Stimulated activated naive B cell treated with anti-CD40 and anti-IgM and Interleukin-4, amounts not matched to agents 10 μg/mL and 1 μg/mL and 100 μg/mL, for 72 hours (primary cell): ENCODE measurements at places on chromosomes 7 and 10.

GRCh38 chr10:18224626-18225445, 84.6 kb downstream of the CACNB2 start:
- H3K27ac ChIP-seq: no peak overlapping the region
- DNase-seq: no peak
- H3K27me3 ChIP-seq: peaks cover 11% of the 10 kb centered on the region
- no peaks in the 10 kb centered on the region for H3K36me3 ChIP-seq
- no peaks in the 10 kb centered on the region for H3K4me1 ChIP-seq

DNA sequence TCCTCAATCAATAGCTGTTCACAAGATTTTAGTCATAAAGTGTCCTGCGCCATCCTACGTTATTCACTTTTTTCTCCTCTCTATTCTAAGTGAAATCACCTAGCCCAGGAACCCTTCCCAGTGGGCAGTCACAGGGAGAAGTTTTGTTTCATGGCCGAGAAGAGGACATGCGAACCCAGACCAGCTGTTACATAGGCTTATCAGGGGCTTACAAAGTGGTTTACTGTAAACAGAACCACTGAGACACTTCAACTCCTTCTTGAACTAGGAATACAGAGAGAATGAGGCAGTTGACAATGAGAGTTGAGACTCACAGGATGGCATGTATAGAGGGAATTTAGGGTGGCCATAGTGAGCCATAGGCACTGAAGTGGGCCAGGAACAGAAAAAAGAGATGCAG, 246.9 kb upstream of the GLI3 start:
- no peaks in the 10 kb centered on the region for H3K27me3 ChIP-seq
- no peak overlapping the region for H3K4me3 ChIP-seq

- no peaks in the 10 kb centered on the region for H3K27me3 ChIP-seq
- H3K27ac ChIP-seq: peak overlapping the region; percentile 52
- H3K4me3 ChIP-seq: no peak overlapping the region
Observed at GRCh38 chr10:73763343-73763742, 18.5 kb upstream of the CHCHD1 start.

GRCh38 chr10:90592638-90593302, 265.1 kb downstream of the HTR7 start:
- H3K27me3 ChIP-seq: peaks cover 21% of the 10 kb centered on the region
- no peak overlapping the region for H3K27ac ChIP-seq
- peak; percentile 15 for DNase-seq

DNA sequence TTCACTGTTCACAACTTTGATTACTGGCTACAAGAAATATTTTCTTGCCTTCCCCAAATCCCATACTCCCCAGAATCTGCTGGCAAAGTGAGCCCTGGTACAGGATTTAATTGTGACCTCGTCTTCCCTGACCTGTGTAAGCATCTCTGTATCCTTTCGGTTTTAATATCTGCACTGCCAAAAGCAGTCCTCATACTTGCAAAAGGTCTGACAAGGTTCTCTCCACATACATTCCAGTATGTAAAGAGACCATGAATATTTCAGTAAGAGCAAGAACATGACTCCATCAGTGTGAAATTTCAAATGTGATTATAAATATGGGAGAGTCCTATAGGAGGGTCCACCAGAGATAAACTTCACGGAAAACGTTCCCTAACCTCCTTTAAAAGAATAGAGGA, 134.0 kb upstream of the TCF7L2 start:
- no peak overlapping the region for H3K27ac ChIP-seq
- H3K36me3 ChIP-seq: peaks cover 34% of the 10 kb centered on the region
- peaks cover 6% of the 10 kb centered on the region for H3K4me1 ChIP-seq
- no peak overlapping the region for H3K4me3 ChIP-seq

DNA sequence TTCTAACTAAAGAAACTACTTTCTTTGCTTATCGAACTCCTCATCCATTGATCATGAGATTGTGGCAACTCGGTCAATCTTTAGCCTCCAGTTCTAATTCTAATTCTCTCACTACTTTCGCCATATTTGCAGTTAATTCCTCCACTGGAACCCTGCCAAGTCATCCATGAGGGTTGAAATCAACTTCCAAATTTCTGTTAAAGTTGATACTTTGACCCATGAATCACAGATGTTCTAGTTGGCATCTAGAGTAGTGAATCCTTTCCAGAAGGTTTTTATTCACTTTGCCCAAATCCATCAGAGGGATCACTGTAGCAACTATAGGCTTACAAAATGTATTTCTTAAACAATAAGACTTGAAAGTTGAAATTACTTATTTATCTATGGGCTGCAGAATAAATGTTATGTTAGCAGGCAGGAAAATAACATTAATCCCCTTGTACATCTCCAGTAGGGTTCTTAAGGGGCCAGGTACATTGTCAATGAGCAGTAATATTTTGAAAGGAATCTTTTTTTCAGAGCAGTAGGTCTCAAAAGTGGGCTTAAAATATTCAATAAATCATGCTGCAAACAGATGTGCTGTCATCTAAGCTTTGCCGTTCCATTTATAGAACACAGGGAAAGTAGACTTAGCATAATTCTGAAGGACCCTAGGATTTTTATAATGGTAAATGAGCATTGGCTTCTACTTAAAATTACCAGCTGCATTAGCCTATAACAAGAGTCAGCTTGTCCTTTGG, 39.4 kb downstream of the CCDC71L start:
- no peak overlapping the region for H3K27ac ChIP-seq
- no peaks in the 10 kb centered on the region for H3K4me1 ChIP-seq
- H3K27me3 ChIP-seq: peaks cover 20% of the 10 kb centered on the region
- no peak overlapping the region for H3K4me3 ChIP-seq

GRCh38 chr7:11754123-11754522, 77.9 kb downstream of the THSD7A start:
- H3K4me3 ChIP-seq: no peak overlapping the region
- H3K27me3 ChIP-seq: no peaks in the 10 kb centered on the region
- H3K27ac ChIP-seq: no peak overlapping the region
- DNase-seq: no peak
- no peaks in the 10 kb centered on the region for H3K4me1 ChIP-seq

DNA sequence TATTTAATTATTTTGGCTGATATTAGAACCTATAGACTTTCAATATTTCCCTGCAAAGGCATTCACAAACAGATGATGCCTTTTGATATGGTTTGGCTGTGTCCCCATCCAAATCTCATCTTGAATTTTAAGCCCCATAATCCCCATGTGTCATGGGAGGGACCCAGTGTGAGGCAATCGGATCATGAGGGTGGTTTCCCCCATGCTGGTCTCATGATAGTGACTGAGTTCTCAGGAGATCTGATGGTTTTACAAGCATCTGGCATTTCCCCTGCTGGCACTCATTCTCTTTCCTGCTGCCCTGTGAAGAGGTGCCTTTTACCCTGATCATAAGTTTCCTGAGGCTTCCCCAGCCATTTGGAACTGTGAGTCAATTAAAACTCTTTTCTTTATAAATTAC, 9.3 kb upstream of the PNLIPRP3 start:
- H3K4me1 ChIP-seq: no peaks in the 10 kb centered on the region
- H3K27me3 ChIP-seq: peaks cover 11% of the 10 kb centered on the region
- no peak overlapping the region for H3K4me3 ChIP-seq
- no peak for DNase-seq
- H3K36me3 ChIP-seq: no peaks in the 10 kb centered on the region

- no peak for DNase-seq
- peaks cover 18% of the 10 kb centered on the region for H3K27me3 ChIP-seq
- H3K4me3 ChIP-seq: no peak overlapping the region
- peak overlapping the region; percentile 25 for H3K27ac ChIP-seq
- peaks cover 7% of the 10 kb centered on the region for H3K36me3 ChIP-seq
Observed at GRCh38 chr10:132787495-132788179, 1.7 kb upstream of the NKX6-2 start.

GRCh38 chr10:92538231-92538958, 35.5 kb downstream of the IDE start:
- H3K27ac ChIP-seq: no peak overlapping the region
- H3K27me3 ChIP-seq: no peaks in the 10 kb centered on the region
- H3K4me1 ChIP-seq: peaks cover 16% of the 10 kb centered on the region
- H3K4me3 ChIP-seq: no peak overlapping the region
- H3K36me3 ChIP-seq: peaks cover 5% of the 10 kb centered on the region
- no peak for DNase-seq

GRCh38 chr7:129536323-129536722, 34.0 kb downstream of the SMKR1 start:
- no peaks in the 10 kb centered on the region for H3K36me3 ChIP-seq
- no peak overlapping the region for H3K27ac ChIP-seq
- H3K4me3 ChIP-seq: no peak overlapping the region
- DNase-seq: no peak

GRCh38 chr7:26278770-26279169, 12.9 kb upstream of the SNX10 start:
- no peaks in the 10 kb centered on the region for H3K36me3 ChIP-seq
- H3K4me1 ChIP-seq: peaks cover 6% of the 10 kb centered on the region
- H3K4me3 ChIP-seq: no peak overlapping the region
- DNase-seq: no peak

GRCh38 chr7:12569673-12570072, 847 bp upstream of the SCIN start:
- no peak overlapping the region for H3K27ac ChIP-seq
- H3K36me3 ChIP-seq: no peaks in the 10 kb centered on the region
- no peak for DNase-seq
- H3K27me3 ChIP-seq: peaks cover 35% of the 10 kb centered on the region

GRCh38 chr10:93091960-93092359, 18.3 kb downstream of the CYP26A1 start:
- H3K4me1 ChIP-seq: no peaks in the 10 kb centered on the region
- no peak overlapping the region for H3K4me3 ChIP-seq
- H3K36me3 ChIP-seq: no peaks in the 10 kb centered on the region
- H3K27ac ChIP-seq: no peak overlapping the region
- peaks cover 32% of the 10 kb centered on the region for H3K27me3 ChIP-seq

DNA sequence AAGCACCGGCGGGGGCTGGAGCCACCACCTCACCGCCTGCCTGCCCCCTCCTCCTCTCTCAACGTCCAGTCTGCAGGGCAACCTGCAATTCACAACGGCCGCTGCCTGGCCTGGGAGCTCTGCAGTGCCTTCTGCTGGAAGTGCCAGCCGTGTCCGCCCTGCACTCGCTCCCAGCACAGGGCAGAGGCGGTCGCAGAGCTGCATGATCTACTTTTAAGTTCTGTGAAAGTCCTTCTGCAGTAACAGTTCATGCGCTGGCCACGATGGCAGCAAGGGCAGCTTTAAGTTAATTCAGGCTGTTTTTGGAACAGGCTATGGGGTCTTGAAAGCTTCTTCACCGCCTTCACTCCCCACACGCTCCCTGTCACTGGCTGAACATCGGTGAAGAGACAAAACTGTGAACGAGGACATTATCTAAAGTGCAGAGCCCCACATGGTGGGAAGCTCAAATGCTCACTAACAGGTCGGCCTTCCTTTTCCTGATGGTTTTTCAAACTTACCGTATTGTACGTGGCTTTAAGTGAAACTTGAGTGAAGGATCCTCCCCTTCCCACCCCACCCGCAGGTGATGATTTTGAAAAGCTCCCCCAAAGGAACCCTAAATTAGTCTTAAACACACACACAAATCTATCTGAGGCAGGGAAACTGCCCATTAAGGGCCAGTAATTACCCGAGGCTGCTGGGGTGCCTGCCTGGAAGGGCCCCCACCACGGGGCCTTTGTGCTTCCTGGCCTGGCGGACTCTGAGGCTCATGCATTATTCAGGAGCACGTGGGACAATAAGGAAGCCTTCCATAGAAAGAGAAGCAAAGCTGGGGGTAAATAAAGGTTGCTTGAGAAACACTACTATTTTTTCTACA, 504.3 kb downstream of the DNAJB6 start:
- no peaks in the 10 kb centered on the region for H3K36me3 ChIP-seq
- no peak for DNase-seq

DNA sequence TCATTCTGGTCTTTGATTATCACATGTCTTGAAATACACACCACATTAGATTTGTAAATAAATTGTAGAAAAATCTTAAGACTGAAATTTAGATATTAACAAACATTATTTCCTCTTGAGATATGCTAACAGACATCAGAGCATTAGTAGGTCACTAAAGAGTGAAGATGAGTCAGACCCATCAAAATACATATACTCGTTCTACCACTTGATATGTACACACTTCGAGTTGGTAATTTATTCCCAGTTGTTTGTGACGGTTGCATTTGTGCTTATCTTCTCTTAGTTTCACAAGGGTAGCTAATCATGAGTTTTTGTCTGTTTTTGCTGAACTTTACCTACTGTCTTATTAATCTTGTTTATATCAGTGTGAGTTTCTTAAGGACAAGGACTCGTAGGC, 383.4 kb downstream of the AUTS2 start:
- H3K27ac ChIP-seq: no peak overlapping the region
- no peaks in the 10 kb centered on the region for H3K27me3 ChIP-seq
- no peak overlapping the region for H3K4me3 ChIP-seq
- DNase-seq: no peak
- H3K4me1 ChIP-seq: peaks cover 9% of the 10 kb centered on the region
- peaks cover 2% of the 10 kb centered on the region for H3K36me3 ChIP-seq

DNA sequence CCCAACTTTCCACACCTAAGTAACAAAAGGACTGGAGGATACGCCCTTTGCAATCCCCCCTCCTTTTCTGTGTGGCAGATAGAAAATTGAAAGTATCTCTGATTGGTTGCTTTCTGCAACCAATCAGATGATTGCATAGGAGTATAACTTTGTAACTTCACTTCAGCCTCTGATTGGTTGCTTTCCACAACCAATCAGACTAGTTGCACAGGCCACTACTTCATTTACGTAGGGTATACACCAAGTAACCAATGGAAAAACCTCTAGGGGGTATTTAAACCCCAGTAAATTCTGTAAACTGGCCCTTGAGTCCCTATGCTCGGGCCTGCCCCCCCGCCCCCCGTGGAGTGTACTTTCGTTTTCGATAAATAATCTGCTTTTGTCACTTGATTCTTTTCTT, 1080.4 kb downstream of the CNTNAP2 start:
- no peaks in the 10 kb centered on the region for H3K36me3 ChIP-seq
- H3K4me3 ChIP-seq: no peak overlapping the region
- H3K4me1 ChIP-seq: no peaks in the 10 kb centered on the region
- no peak for DNase-seq
- no peaks in the 10 kb centered on the region for H3K27me3 ChIP-seq
- no peak overlapping the region for H3K27ac ChIP-seq

DNA sequence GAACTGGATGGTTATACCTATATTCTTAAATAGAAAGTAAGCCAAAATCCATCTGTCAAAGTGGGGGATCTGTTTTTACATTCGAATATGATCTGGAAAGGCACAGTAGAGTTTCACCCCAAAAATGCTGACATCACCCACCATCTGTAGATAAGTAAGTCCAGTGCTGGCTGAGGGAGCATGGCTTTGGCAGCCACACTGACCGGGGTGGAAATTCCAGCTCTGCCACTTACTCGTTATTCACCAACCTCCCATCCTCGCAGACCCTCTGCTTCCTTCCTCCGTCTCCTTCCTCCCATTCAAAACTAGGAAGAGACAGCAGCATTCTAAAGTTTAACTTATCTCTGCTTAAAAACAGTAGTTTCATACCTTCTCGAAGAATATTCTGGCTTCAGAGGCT, 84.9 kb upstream of the GATA3 start:
- no peak overlapping the region for H3K27ac ChIP-seq
- peaks cover 30% of the 10 kb centered on the region for H3K36me3 ChIP-seq
- H3K27me3 ChIP-seq: no peaks in the 10 kb centered on the region
- no peak overlapping the region for H3K4me3 ChIP-seq

- no peaks in the 10 kb centered on the region for H3K36me3 ChIP-seq
- H3K27ac ChIP-seq: no peak overlapping the region
- no peak overlapping the region for H3K4me3 ChIP-seq
- no peaks in the 10 kb centered on the region for H3K4me1 ChIP-seq
Observed at GRCh38 chr10:29810816-29811215, 176.0 kb upstream of the SVIL start.

- no peaks in the 10 kb centered on the region for H3K27me3 ChIP-seq
- H3K36me3 ChIP-seq: peaks cover 18% of the 10 kb centered on the region
- DNase-seq: no peak
- H3K4me1 ChIP-seq: peaks cover 82% of the 10 kb centered on the region
Observed at GRCh38 chr10:119310806-119311205, 103.4 kb downstream of the GRK5 start.
